Vagina (tissue), 2 donors: ENCODE measurements at places on chromosomes 16 and 17.

DNA sequence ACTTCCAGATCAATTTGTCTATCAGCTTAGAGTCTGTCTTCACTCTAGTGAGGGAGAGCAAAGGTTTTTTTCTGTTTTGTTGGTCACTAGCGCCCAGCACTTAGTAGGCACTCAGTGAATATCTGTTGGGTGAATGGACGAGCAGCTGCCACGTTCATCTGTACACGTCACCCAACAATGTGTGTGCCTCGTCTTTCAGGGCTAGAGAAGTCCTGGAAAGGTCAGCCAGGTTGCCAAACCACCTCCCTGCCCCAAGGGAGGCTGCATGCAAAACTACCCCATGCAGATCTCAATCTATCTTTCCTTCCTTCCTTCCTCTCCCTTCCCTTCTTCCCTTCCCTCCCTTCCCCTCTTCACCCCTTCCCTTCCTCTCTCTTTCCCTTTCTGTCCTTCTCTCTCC is 340.9 kb downstream of the SOX9 start:
- DNase-seq: no peak

GRCh38 chr16:17775061-17775460 is 304.3 kb upstream of the XYLT1 start:
- no peak for DNase-seq

DNA sequence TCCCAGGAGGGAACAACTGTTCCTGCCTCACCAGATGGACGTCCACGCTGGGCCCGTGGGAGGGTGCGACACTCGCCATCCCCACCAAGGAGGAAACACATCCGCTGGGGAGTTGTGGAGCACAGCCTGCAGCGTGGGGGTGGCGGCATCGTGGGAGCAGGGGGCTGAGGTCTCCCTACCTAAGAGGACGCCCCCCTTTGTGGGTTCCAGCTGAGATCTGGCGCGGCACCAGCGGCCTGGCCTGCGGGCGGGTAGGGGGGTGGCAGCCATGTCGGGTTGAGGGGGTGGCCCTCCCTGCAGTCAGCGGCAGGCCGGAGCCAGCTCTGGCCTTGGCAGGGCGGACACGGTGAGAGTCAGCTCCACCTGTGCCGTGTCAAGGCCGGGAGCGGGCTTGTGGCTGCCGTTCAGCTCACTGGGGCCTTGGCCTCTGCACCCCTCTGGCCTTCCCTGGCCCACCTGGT is 116.7 kb upstream of the CIBAR2 start:
- no peak for DNase-seq

- DNase-seq: no peak
These were observed 313.7 kb downstream of the SEC14L1 start for GRCh38 chr17:77454242-77455095.

DNA sequence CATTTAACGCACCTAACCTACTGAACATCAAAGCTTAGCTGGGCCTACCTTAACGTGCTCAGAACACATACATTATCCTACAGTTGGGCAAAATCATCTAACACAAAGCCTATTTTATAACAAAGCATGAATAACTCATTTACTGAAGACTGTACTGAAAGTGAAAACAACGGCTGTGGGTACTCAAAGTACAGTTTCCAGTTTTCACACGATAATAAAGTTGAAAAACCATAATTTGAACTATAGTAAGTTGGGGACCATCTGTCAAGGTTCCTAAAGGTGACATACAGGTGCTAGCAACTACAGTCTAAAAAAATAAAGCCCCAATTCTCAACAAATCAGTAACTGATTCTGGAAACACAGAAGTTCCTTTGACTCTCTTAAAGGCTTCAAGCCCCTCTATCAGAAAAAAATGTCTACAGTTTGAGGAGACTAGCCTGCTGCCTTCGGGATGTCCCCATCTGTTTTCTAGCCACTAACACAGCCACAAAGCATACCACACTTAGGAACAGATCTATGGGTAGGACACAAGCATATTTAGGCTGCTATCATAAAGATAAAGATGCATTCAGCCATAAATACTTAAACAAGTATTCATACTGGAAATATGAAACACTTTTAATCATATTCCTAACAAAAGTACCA is 71.3 kb downstream of the KANSL1 start:
- no peak for DNase-seq

- peak; percentile 89 for DNase-seq
These were observed 762 bp downstream of the CDK12 start for GRCh38 chr17:39461926-39462569.

DNA sequence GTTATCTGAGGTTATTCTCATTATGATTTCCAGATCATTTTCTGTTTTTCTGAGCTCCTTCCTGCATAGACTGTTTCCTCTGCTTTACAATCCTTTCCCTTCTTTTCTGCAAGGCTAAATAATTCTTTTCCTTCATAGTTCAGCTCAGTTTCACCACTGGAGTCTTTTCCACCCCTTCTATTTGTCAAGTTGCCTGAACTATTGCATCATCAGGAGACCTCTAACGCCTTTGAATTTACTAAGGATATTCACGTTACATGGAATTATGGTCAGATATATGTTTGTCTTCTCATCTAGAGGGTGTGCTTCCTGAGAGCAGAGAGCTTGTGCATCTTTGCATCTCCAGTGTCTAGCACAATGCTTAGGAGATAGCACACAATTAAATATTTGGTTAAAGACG is 140.4 kb upstream of the CA10 start:
- no peak for DNase-seq

DNA sequence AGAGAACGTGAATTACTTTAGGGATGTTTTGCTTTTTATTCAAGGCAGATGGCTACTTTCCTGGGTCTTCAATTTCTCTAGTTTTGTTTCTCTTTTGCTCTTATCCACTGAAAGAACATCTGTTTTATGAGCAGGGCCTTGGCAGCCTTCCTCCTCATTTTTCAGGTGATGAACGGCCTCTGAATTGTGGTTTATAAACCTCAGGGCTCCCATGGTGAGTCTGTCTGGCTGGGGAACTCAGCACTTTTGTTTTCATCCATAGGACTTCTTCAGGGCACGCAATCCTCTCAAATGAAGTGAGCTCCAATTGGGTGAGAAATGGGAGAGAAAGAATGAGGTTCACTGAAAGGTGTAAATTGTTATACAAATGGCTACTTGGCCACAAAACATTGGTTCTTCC is 186.4 kb upstream of the ERCC4 start:
- no peak for DNase-seq

DNA sequence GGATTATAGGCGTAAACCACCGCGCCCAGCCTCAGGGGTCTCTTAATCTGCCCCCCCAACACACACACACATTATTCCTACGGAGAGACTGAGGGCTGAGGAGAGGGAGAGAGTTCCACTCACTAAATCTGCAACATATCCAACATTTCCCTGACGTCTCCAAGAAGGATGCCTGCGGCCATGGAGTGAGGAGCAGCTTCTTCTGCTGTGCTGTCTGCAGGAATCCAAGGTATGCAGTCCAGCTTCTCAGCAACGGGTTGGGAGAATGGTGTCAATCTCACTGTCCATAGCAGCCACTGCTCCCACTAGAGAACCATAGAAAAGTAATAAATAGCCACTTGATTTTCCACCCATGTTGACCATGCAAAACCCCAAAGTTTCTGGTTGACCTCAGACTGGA is 5.1 kb upstream of the PLXDC1 start:
- DNase-seq: no peak

GRCh38 chr16:85969159-85969558 is 70.2 kb downstream of the IRF8 start:
- no peak for DNase-seq

- no peak for DNase-seq
These were observed 25.5 kb upstream of the BEAN1 start for GRCh38 chr16:66401610-66402009.

- no peak for DNase-seq
These were observed 735 bp downstream of the LSM12 start for GRCh38 chr17:44065668-44066203.

DNA sequence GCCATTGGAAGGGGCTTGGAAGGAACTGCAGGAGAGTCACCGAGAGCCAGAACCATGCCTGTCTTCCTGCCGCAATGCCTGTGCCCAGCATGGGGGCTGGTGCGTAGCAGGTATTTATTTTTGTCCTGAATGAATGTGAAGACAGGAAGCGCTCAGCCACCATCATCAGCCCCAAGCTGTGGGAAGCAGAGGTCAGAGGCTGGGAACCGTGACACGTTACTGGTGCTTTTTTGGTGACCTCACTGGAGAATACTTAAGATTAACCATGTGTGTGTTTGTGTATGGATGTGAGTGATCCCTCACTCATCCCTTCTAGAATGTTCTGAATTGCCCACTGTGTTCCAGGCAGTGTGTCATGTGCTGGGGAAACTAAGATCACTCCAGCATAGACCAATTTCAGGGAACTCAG is 343.8 kb downstream of the SNX29 start:
- DNase-seq: no peak

DNA sequence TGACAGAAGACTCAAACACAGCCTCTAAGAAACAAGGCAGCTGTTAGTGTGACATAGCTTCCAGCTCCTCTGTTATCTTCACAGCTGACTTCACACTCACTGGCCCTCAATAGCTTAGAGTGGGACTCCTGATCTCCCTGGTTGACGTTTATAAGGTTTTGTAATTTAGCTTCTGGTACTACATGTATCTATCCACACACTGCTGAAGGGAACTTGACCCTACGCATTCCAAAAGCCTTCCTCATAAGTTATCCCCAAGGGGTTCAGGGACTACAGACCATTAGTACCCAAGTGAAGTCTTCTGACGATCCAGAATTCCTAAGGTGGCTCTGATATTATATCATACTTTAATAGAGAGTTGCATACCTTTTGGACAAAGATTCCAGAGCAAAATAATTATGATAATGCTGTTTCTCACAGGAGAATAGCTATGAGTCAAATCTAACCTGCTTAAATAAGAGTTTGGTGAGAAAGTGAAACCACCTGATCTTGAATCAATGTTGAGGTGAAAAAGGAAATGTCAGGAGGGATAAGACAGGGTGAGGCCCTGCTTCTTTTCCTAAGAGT is 14.5 kb downstream of the ACACA start:
- no peak for DNase-seq

GRCh38 chr17:57946798-57947358 is 8.3 kb downstream of the CUEDC1 start:
- DNase-seq: no peak

GRCh38 chr17:3678821-3679530 is 10.4 kb downstream of the EMC6 start:
- DNase-seq: no peak

- no peak for DNase-seq
These were observed 52.1 kb downstream of the CMIP start for GRCh38 chr16:81496742-81497141.

GRCh38 chr16:9976601-9977000 is 205.6 kb downstream of the GRIN2A start:
- no peak for DNase-seq

GRCh38 chr17:37413875-37414519 is 7.3 kb downstream of the TADA2A start:
- no peak for DNase-seq

GRCh38 chr16:76345163-76345661 is 68.0 kb downstream of the CNTNAP4 start:
- DNase-seq: no peak

- no peak for DNase-seq
These were observed 66.6 kb downstream of the SIAH1 start for GRCh38 chr16:48318630-48319029.

DNA sequence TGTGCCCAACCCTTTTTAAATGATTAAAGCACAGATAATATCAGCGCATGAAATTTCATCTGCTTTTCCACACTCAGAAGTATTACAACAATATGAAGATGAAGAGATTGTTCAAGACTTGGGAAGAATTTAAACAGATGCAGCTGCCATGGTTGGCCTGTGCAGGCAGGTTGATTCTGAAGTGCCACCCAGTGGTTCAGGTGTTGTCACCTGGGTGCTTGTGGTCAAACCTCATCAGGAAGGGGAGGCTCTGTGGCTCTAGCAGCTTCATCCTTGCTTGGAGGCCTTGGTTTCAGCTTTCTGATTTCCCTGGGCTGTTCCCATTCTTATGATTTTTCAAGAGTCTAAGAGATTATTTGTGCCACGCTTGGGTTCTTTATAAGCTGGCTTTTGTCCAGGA is 22.2 kb upstream of the CLEC18C start:
- no peak for DNase-seq

DNA sequence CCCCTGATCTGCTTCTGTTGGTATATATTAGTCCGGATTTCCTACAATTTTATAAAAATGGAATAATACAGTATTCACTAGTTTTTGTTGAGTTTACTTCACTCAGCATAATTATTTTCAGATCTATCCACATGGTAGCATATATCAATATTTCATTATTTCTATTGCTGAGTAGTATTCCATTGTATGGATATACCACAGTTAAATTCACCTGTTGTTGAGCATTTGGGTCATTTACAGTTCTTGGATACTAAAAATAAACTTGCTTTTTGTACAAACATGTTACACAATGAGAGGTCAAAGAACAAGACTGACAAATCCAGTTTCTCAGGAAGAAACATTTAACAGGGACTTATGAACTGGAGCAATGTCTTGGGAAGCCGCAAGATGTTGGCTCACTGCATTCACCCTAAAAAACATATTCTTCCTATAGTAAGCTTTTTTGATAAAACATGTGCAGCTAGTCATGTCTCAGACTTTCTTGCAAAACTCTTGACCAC is 126.9 kb upstream of the HS3ST2 start:
- DNase-seq: no peak

GRCh38 chr16:8967132-8967821 is 3.6 kb upstream of the USP7 start:
- no peak for DNase-seq

DNA sequence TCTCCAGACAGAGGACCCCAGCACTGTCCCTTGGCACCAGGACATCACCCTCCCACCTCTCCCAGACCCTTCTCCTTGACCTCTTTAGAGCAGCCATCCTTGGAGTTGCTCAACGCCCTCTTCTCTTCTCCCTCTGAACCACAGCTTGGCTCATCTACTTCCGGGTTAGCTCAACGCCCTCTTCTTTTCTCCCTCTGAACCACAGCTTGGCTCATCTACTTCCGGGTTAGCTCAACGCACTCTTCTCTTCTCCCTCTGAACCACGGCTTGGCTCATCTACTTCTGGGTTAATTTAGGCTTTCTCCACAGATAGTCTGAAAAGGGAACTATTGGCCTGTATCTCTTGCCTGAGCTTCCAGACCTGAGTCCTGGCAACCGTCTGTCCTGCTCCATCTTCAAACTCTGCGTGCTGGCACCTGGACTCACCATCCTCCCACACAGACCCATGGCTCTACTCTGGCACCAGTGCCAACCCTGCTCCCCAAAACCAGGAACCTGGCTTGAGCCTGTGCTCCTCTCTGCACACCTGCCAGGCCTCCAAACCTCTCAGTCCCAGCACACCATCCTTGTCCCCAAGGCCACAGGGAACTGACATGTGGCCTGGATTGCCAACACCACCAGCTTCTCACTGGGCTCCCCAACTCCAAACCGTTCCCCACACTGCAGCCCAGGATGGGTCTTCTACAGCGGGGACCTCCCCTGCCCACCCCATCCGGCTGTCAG is 25.3 kb upstream of the FAAP100 start:
- DNase-seq: no peak

GRCh38 chr16:73616770-73617169 is 568.8 kb upstream of the ZFHX3 start:
- DNase-seq: no peak

GRCh38 chr16:2471653-2472487 is 773 bp downstream of the NTN3 start:
- DNase-seq: no peak
